Heart left ventricle (tissue), 16 donors: ENCODE measurements at places on chromosomes 7 and 10. TPM values are rescaled to one million over a fixed set of nuclear protein-coding genes. Genes with fewer than 3 reads are reported as not detected.

The ASB13 gene
- 9.9 TPM for polyA plus RNA-seq

The PDE6C gene
- not detected for polyA plus RNA-seq

The STRIP2 gene
- polyA plus RNA-seq: 29.3 TPM

The SPAM1 gene
- not detected for polyA plus RNA-seq

The GPR15LG gene
- polyA plus RNA-seq: not detected
